ENCODE measurements at places on chromosomes 2 and 18.

DNA sequence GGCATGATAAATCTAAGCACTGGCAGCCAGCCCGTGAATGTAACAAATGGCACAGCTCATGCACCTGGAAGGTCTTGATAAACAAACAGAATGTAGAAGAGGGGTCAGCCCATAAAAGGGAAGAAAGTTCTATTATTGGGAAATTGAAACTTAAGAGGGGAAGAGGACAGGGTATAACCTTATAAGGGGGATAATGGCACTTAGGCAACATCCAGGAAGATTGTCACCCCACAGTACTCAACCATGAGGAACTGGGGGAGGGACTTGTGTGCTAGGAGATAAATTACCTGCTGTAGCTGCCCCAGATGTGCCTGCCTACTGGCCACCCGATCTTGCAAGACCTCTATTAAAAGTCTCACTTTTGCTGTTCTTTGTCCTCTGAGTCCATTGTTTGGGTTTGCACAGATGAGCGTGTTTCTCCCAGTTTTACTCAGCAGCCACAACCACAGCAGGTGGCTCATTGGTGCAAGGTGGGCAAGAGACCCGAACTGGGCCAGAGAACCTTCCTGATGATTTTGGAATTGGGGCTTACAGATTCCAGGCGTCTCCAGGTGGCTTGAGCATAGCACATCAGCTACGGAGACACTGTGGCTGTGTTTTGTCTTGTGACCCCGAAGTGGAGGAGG is 79.0 kb upstream of the TAF1B start:
- DNase-seq = no peak

GRCh38 chr2:23399674-23400261 is 14.8 kb downstream of the KLHL29 start:
- DNase-seq = no peak

- DNase-seq = no peak
Measured at GRCh38 chr2:224930990-224931389, 111.3 kb downstream of the DOCK10 start.

DNA sequence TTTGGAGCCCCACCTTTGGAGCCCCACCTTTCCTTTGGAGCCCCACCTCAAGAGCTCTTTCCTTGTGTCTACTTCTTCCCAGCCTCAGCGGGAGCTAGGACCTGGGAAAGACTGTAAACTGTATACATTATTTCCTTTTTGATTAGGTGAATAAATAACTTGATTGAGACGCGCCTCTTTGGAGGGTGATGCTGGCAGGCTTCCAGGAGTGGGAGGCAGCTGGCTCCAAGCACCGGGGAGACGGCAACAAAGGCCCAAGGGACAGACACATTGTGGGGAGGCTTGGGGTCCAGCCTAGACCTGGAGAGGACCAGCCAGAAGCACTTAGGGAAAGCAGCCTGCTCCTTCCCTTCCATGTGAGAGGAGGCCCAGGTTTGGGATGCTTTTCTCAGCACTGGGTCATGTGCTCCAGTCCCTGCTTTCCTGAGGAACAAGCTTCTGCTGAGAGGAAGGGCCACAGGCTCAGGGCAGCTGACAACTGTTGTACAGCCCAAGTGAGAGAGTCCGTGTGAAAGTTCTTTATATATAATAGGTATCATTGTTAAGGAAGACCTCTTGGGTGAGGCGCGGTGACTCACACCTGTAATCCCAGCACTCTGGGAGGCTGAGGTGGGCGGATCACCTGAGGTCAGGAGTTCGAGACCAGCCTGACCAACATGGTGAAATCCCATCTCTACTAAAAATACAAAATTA is 297.2 kb upstream of the SLC14A2 start:
- no peak for DNase-seq

- no peak for DNase-seq
Measured at GRCh38 chr2:206480161-206480560, 36.8 kb downstream of the ADAM23 start.

- DNase-seq = no peak
Measured at GRCh38 chr2:208256192-208256782, 1.4 kb upstream of the IDH1 start.

DNA sequence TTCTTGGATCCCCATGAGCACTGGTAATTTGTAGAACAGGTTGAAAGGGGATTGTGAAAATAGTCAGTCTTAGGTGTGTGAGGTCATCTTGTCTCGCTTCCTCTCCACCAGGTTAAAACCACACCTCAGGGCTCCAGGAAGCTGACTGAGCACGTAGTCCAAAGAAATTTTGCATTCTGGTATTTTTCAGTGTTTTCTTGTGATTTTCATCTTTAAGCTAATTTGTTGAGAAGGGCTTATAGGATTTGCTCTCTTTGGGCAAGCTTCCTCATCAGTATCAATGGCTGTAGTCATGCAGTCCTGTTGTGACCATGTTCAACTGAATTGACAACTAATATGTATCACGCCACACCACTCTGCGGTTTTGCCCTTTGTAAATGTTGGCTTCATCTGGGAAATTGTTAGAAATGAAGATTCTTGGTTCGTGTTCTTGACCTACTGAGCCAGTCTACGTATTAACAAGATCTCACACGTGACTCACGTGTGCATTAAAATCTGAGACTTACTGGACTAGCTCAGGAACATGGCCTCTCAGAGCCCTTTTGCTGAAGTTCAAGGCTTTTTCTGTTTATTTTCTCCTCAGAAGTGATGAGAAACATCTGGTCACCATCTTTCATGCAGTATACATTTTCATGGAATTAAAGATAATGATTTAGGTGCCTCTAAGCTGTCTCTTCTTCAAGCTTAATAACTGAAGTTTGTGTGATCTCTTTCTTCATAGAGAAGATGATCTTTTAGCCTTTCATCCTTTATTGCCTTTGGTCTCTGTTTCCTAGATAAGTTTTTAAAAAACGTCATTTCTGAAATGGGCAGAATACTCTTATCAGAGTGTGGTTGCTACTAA is 32.8 kb downstream of the FMNL2 start:
- DNase-seq = no peak

- no peak for DNase-seq
Measured at GRCh38 chr2:218476676-218477075, 57.8 kb downstream of the VIL1 start.

DNA sequence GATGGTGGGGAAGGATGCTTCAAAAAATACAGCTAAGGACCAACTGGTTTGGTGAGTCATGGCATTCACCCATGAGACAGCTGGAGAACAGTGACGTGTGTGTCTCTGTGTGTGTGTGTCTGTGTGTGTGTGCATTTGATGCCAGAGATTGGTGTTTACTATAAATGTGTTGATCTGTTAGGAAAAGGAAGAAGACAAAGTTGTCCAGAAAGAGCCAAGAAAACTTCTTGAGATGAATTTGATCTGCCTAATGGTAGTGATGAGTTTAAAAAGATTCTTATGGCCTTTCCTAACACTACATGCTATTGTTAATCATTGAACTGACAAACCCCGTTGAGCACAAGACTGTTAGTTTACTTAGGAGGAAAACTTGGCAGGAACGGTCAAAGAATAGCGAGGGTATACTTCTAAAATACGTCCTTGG is 36.4 kb upstream of the IL1R1 start:
- no peak for DNase-seq

DNA sequence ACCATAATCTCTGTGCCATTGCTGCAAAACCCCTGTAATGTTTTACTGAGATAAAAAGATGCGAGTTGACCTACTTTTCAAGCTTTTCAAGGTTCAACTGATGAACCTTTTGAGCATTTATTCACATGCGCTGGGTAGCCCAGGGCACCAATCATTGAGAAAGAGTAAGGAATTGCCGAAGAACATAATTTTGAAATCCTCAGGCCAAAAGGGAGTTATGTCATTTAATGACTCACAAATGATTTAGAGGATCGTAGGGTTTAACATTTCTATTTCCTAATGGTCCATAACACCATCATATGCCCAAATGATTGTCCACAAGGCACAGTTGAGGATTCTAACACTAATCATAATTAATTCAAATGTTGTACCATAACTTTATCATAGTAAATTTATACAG is 20.2 kb upstream of the DLX1 start:
- DNase-seq = no peak

- no peak for DNase-seq
Measured at GRCh38 chr2:10862330-10862729, 49.4 kb upstream of the KCNF1 start.

DNA sequence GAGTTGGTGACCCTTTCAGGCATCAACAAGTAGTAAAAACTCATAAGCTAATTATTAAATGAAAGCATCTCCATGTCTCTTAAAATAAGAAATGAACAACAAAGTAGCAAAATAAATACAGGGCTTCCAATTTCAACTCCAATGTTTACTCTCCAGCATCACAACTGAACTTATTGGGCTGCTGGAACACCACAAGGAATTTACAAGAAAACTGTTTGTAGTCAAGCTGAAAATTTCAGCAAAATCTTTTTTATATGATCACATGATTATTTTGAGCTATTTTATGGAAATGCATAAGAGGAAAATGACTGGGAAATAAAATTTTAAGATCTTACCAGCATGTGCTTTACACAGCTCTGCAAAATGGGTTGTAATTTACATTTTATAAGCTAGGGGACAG is 28.1 kb downstream of the COBLL1 start:
- no peak for DNase-seq

GRCh38 chr2:107418708-107419107 is 408.0 kb upstream of the RGPD4 start:
- no peak for DNase-seq

- no peak for DNase-seq
Measured at GRCh38 chr2:9473308-9473984, 905 bp upstream of the IAH1 start.

DNA sequence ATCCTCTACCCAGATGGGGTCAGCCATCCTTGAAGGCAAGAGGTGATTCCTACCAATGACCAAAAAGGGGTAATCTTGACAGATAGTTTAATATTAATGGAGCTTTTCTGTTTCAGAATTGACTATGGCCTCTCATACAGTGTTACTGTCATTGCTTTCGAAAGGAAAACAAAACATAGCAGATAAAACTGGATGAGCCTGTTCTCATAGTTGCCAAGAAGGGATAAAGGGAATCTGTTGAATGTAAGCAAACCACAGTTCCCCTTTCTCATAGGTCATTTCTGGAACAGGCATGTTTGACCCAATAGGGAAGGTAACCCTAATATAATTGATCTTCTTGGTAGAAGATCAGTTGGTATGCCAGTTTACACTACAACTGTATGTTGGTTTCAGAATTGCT is 1.6 kb downstream of the RAB27B start:
- DNase-seq = no peak

DNA sequence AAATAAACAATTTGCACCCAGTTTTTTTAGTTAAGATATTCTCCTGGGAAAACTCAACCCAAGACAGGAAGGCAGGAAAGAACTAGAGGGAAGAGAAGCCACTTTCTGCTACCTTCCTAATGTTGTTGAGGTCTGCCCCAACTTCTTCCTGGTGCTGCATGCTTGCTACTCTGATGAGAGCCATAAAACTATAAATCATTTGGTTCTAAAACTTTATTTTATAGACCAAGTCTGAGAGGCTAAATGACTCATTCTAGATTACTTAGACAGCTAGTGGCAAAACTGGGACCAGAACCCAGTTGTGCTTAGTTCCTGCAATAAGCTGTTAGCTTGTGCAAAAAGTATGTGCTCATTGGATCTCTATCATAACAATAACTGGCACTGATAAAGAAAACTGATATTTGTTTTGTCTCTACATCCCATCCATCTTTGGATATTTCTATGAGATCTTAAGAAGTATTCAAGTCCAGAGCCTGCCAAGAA is 344.9 kb upstream of the SLC14A2 start:
- no peak for DNase-seq

- DNase-seq = no peak
Measured at GRCh38 chr2:98515250-98515991, 70.8 kb downstream of the INPP4A start.

All from stimulated activated CD4-positive, alpha-beta T cell treated with anti-CD3 and anti-CD28 coated beads, Interleukin-1b, Interleukin-23, amount 100 ng/mL, for 1 hour (primary cell).